Sigmoid colon (tissue), 7 donors: ENCODE measurements at places on chromosomes 4 and X. TPM values are rescaled to one million over a fixed set of nuclear protein-coding genes. Genes with fewer than 3 reads are reported as not detected.

The KLHL13 gene
- total RNA-seq, result 11.1 TPM

DNA sequence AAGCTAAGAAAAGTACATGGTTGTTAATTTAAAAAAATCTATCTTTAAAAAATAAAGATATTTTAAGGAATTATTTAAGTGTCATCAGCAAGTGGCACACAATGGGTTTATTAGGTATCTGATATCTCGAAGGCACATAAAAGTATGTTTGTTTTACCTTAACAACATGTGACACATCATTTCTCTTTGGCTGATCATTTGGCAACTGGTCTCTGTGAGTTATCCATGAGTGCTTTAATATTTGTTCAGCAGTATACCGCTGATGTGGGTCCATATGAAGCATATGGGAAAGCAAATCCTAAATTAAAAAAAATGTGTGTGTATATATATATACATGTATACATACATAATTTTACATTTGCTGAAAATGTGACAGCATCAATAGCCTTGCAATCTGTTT, 123.2 kb downstream of the RPS6KA6 start:
- H3K27ac ChIP-seq, result no peak overlapping the region
- H3K4me3 ChIP-seq, result no peak overlapping the region
- no peaks in the 10 kb centered on the region for H3K4me1 ChIP-seq
- DNase-seq, result no peak
- H3K27me3 ChIP-seq, result no peaks in the 10 kb centered on the region

The SMIM31 gene
- total RNA-seq, result not detected

GRCh38 chrX:38954520-38954919, 153.3 kb downstream of the MID1IP1 start:
- H3K27ac ChIP-seq, result no peak overlapping the region
- DNase-seq, result no peak
- no peaks in the 10 kb centered on the region for H3K4me1 ChIP-seq
- H3K36me3 ChIP-seq, result no peaks in the 10 kb centered on the region

The P2RY10 gene
- total RNA-seq, result not detected

DNA sequence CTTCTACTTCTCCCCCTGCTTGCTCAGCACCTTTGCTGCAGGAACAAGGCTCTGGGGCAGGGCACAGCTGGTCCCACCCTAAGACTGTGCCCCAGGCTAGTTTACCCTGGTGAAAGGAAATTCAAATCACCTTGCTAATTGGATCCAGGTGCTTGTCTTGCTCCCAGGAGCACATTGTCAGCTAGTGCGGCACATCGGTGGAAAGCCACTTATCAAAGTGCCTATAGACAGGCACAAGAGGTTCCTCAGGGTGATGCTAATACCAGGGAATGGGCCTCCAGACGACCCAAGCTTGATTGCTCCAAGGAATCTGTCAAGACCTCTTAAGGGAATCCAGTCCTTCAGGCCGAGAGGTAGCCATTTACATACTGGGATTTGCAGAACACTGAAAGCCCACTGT, 64.5 kb upstream of the PRPS1 start:
- no peaks in the 10 kb centered on the region for H3K27me3 ChIP-seq
- no peaks in the 10 kb centered on the region for H3K4me1 ChIP-seq
- no peaks in the 10 kb centered on the region for H3K36me3 ChIP-seq
- H3K27ac ChIP-seq, result no peak overlapping the region

DNA sequence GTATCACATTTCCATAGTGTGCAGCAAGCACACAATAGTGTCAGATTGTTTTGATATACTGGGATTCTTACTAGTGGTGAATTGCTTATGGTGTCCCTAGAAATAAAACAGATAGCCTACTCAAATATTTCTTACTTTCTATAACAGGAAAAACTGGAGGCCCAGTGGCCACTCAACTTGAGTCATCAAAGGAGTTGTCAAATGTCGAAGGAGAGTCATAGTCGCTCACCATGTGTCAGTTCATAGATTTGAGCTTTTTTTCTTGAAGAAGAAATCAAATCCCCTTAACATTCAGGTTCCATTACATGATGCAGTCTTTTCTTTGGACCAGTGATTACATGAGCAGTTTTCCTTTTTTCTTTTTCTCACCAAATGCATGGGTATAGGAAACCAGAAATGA, 1271.0 kb downstream of the RAPGEF2 start:
- no peaks in the 10 kb centered on the region for H3K36me3 ChIP-seq
- H3K27me3 ChIP-seq, result no peaks in the 10 kb centered on the region
- no peaks in the 10 kb centered on the region for H3K4me1 ChIP-seq
- H3K27ac ChIP-seq, result no peak overlapping the region
- no peak for DNase-seq

DNA sequence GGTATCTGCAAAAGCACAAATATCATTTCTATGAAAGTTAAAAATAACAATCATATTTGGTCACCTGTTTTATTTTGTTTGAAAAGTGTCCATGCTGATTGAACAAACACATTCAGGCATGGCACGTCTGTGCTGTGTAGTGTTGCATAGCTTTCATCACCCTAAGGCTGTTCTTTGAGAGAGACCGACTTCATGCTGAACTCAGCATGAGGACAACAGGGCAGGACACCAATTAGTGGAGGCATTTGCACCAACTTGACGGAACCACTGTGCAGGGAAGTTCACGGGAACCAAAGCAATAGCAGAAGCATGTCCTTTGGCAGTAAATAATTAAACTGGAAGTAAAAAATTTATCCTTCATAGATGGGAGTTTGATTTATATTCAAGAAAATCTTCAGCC, 158.4 kb upstream of the SLC7A11 start:
- DNase-seq, result no peak
- no peak overlapping the region for H3K4me3 ChIP-seq
- no peak overlapping the region for H3K27ac ChIP-seq
- peaks cover 12% of the 10 kb centered on the region for H3K4me1 ChIP-seq

The SSX4 gene
- not detected for total RNA-seq

The MAGEC2 gene
- total RNA-seq, result not detected

DNA sequence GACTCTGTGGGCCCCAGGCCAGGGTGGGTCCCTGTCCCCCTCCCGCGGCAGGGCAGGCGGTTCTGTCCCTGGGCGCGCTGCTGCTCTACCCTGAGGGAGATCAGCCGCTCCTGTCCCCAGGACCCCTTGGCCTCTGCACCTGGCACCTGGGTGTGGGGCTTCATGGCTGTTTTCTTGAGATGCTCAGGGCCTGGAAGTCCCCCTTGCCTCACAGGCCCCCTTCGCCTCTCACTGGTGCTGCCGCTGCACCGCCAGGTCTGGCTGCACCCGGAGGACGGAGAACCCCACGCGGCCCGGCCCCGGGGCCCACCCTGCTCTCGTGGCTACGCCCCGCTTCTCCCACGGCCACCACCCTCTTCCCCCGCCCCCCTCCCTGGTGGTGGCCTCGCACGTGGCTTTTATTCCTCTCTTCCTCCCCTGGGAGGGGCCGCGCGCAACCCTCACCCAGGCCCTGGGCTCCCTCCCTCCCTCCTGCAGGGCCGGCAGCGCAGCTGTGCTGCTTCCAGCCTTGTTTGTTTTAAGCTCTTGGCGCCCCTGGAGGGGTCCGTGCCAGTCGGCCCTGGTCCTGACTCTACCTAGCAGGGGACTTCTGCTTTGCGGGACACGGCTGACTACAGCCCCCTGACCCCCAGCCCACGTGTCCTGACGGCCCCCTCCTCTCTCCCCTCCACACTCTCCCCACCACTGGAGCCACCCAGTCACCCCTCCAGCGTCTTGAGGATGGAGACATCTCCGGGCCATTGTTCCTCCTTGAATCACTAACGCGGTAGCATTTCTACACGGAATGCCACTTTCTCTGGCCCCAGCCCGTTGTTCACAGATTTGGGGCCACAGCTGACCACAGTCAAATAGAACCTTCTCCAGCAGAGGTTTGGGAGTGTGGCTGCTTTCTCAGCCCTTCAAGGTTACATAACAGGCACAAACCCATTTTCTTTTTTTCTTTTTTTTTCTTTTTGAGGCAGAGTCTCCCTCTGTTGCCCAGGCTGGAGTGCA, 20.6 kb upstream of the CLDN24 start:
- H3K4me3 ChIP-seq, result no peak overlapping the region
- H3K4me1 ChIP-seq, result peaks cover 5% of the 10 kb centered on the region

GRCh38 chr4:88981993-88982392, 75.0 kb downstream of the FAM13A start:
- no peaks in the 10 kb centered on the region for H3K27me3 ChIP-seq
- no peak overlapping the region for H3K27ac ChIP-seq
- no peak for DNase-seq
- H3K4me3 ChIP-seq, result no peak overlapping the region

The IL2RG gene
- 8.1 TPM for total RNA-seq

- no peaks in the 10 kb centered on the region for H3K27me3 ChIP-seq
- no peak overlapping the region for H3K4me3 ChIP-seq
- no peaks in the 10 kb centered on the region for H3K4me1 ChIP-seq
- H3K27ac ChIP-seq, result peak overlapping the region; percentile 84
- peaks cover 35% of the 10 kb centered on the region for H3K36me3 ChIP-seq
These were observed 30.9 kb upstream of the CCDC110 start for GRCh38 chr4:185502386-185502785.

DNA sequence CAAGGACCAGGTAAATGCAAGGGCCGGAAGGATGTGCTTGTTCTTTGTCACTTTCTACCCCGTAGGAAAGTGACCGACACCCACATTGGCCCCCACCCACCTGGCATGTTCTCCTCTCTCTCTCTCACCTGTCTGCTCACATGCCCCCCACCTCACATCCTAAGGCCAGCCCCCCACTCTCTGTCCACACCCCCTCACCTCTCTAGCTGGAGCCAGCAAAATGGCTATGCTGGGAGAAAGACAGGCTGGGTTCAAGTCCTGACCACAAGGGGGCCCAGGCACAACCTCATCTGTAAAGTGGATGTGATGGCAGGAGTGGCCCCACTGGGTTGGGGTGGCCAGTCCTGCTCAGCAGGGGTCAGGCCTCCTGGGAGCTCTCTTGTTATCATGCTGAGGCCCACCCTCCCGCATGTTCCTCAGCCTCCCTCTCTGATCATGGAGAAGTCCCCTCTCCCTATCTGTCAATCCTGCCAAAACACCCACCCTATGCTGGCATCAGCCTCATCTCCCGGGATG, 1.7 kb upstream of the PPP2R2C start:
- peaks cover 7% of the 10 kb centered on the region for H3K27me3 ChIP-seq
- H3K36me3 ChIP-seq, result no peaks in the 10 kb centered on the region
- DNase-seq, result peak; percentile 42
- no peak overlapping the region for H3K27ac ChIP-seq
- no peaks in the 10 kb centered on the region for H3K4me1 ChIP-seq
- H3K4me3 ChIP-seq, result no peak overlapping the region

DNA sequence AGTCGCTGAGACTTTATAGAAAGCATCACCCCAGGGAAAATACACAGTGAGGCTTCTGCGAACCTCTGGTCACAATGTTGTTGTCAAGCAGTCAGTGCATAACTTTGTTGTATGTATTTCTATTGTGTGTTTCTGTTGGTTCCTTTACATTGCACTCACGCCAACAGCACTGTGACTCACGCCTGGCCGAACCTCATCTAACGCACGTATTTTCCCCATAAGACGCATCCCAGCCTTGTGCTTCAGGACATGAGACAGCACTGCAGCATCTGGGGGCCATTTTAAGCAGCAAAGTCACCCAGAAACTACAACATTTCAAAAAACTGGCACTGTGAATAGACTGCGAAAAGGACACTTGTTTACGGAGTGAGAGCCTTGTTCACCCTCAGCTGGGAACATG, 30.6 kb downstream of the TBL1X start:
- no peak for DNase-seq
- H3K27me3 ChIP-seq, result no peaks in the 10 kb centered on the region
- no peaks in the 10 kb centered on the region for H3K4me1 ChIP-seq
- H3K27ac ChIP-seq, result no peak overlapping the region

The ALG13 gene
- total RNA-seq, result 46.4 TPM

DNA sequence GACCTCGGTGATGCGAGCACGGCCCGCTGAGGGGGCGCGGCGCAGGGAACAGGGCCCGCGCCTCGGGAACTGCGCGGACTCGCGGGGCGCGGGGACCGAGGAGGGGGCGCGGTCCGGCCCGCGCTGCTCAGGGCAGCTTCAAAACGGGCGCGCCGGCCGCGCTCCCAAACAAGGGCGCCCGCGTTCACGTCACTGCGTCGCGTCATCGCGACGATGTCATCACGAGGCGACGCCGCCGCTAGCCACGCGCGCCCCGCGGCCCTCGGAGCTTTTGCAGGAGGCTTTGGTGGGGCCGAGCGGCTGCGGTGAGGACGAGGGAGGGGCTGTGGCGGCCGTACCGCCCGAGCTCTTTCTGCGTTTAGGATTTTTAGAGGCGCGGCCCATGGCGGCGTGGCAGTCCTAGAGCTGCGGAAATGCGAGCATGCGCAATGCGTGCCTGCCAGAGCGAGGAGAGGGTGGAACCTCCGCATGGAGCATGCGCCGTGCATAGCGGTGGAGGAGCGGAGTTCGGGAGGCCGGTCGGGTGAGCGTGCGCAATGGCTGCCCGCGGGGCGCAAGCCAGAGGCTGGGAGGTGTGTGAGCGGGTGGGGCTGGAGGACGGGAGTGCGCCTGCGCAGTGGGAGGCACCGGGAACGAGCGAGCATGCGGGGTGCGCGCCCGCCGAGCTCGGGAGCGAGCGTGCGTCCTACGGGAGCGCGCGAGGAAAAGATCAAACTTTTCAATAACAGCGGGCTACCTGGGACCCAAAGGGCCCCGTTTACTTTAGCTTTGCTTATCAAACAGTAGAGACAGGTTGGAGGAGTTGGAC, at the start of gene PPP2R3B:
TSS of gene PPP2R3B (minus strand) at position 140 of the 808 bp plus-strand sequence. CDS start 216 bp downstream, outside the sequence.
- peak; percentile 100 for DNase-seq
- H3K4me3 ChIP-seq, result peak within 1 kb of the TSS; percentile 89
- peak within 1 kb of the TSS; percentile 88 for H3K27ac ChIP-seq
- H3K36me3 ChIP-seq, result no peaks in the 10 kb centered on the region

GRCh38 chrX:150012647-150013381, 74.5 kb upstream of the EOLA2 start:
- no peaks in the 10 kb centered on the region for H3K36me3 ChIP-seq
- no peak overlapping the region for H3K4me3 ChIP-seq

DNA sequence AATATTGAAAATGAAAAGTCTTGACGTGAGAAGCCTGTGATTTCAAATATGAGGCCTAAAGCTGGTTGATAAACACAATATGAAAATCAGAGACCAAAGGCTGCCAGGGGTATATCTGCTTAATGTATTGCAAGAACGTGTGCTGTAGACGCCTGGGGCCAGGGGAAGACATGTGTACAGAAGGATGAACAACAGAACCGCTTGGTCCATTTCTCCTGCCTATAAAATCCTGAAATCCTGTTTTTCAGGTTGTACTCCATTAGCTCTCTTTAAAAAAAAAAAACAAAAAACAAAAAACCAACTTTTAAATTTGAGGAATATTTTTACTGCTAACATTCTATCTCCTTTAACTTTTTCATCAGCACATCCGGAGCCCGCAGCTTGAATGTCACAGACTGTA, 109.2 kb downstream of the STOX2 start:
- no peak for DNase-seq
- no peaks in the 10 kb centered on the region for H3K36me3 ChIP-seq
- no peaks in the 10 kb centered on the region for H3K27me3 ChIP-seq
- no peak overlapping the region for H3K27ac ChIP-seq
- H3K4me3 ChIP-seq, result no peak overlapping the region

DNA sequence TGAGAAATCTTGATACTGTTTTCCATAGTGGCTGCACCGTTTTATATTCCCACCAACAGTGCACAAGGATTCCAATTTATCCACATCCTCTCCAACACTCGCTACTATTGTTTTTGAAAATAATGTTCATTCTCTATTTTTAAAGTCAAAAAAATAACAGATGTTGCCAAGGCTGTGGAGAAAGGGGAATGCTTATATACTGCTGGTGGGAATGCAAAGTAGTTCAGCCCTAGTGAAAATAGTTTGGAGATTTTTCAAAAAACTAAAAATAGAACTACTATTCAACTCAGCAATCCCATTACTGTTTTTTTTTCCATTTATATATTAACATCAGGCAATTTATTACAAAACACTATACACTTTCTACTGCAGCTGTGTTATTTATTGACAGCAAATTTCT, 208.7 kb downstream of the CBLL2 start:
- no peaks in the 10 kb centered on the region for H3K4me1 ChIP-seq
- H3K27ac ChIP-seq, result no peak overlapping the region
- no peak for DNase-seq
- H3K36me3 ChIP-seq, result no peaks in the 10 kb centered on the region
